CD4-positive, alpha-beta T cell (primary cell): ENCODE measurements at places on chromosomes 3 and 15. TPM values are rescaled to one million over a fixed set of nuclear protein-coding genes. Genes with fewer than 3 reads are reported as not detected.
A peak's percentile ranks its signal among the peaks of the same experiment; 100 is the strongest.

DNA sequence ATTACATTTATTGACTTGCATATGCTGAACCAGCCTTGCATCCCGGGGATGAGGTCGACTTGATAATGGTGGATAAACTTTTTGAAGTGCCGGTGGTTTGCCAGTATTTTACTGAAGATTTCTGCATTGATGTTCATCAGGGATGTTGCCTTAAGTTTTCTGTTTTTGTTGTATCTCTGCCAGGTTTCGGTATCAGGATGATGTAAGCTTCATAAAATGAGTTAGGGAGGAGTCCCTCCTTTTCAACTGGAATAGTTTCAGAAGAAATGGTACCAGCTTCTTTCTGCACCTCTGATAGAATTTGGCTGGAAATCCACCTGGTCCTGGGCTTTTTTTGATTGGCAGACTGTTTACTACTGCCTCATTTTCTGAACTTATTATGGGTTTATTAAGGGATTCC is 250.8 kb downstream of the TBC1D5 start:
- H3K27me3 ChIP-seq, result no peaks in the 10 kb centered on the region
- no peak overlapping the region for H3K4me3 ChIP-seq
- no peaks in the 10 kb centered on the region for H3K36me3 ChIP-seq
- no peak for DNase-seq
- H3K4me1 ChIP-seq, result no peaks in the 10 kb centered on the region

- peak overlapping the region; percentile 93 for H3K4me3 ChIP-seq
- H3K27ac ChIP-seq, result no peak overlapping the region
- H3K4me1 ChIP-seq, result peaks cover 21% of the 10 kb centered on the region
- no peaks in the 10 kb centered on the region for H3K36me3 ChIP-seq
- peak; percentile 26 for DNase-seq
Measured at GRCh38 chr15:62390791-62391640, 225.9 kb upstream of the C2CD4B start.

The LARP6 gene
- total RNA-seq, result not detected

GRCh38 chr15:32730677-32731654 is 13.2 kb downstream of the GREM1 start:
- no peaks in the 10 kb centered on the region for H3K36me3 ChIP-seq
- H3K27ac ChIP-seq, result no peak overlapping the region
- no peaks in the 10 kb centered on the region for H3K4me1 ChIP-seq
- no peak overlapping the region for H3K4me3 ChIP-seq
- DNase-seq, result peak; percentile 50

- H3K27ac ChIP-seq, result no peak overlapping the region
- no peak for DNase-seq
- no peak overlapping the region for H3K4me3 ChIP-seq
Measured at GRCh38 chr15:84398763-84399701, 163.5 kb downstream of the GOLGA6L4 start.

- H3K4me1 ChIP-seq, result no peaks in the 10 kb centered on the region
- H3K36me3 ChIP-seq, result no peaks in the 10 kb centered on the region
- H3K4me3 ChIP-seq, result no peak overlapping the region
- H3K27ac ChIP-seq, result no peak overlapping the region
- H3K27me3 ChIP-seq, result no peaks in the 10 kb centered on the region
Measured at GRCh38 chr3:17910922-17911321, 168.5 kb upstream of the TBC1D5 start.

DNA sequence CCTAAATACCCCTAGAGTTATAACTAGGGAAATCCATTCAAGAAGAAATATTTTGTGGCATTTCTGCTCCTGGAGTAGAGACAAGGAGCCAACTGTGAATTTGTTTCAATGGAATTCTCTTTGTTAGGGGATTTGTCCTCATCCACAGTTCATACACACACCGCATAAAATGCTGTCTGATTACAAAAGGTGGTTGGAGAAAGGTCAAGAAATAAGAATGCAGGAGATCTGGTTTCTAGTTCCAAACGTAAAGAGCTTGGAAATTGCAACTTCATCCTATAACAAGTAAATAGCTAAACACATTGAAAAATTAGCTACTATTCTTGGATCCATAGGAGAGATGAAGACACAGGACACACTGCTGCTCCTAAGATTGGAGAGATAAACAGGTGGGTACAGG is 66.3 kb upstream of the NEDD4 start:
- no peak for DNase-seq
- H3K4me1 ChIP-seq, result no peaks in the 10 kb centered on the region
- no peak overlapping the region for H3K27ac ChIP-seq
- H3K36me3 ChIP-seq, result no peaks in the 10 kb centered on the region

The FSIP1 gene
- 0.22 TPM for total RNA-seq

GRCh38 chr3:98966434-98966833 is 64.9 kb upstream of the DCBLD2 start:
- H3K27ac ChIP-seq, result no peak overlapping the region
- H3K4me3 ChIP-seq, result no peak overlapping the region
- no peak for DNase-seq
- no peaks in the 10 kb centered on the region for H3K4me1 ChIP-seq
- no peaks in the 10 kb centered on the region for H3K36me3 ChIP-seq

The PROK2 gene
- 1.3 TPM for total RNA-seq

GRCh38 chr15:68230157-68231100 is 901 bp upstream of the CLN6 start:
- no peaks in the 10 kb centered on the region for H3K27me3 ChIP-seq
- peak overlapping the region; percentile 88 for H3K4me3 ChIP-seq
- H3K36me3 ChIP-seq, result no peaks in the 10 kb centered on the region
- H3K4me1 ChIP-seq, result peaks cover 27% of the 10 kb centered on the region

GRCh38 chr15:61503383-61503969 is 274.4 kb upstream of the RORA start:
- H3K36me3 ChIP-seq, result no peaks in the 10 kb centered on the region
- DNase-seq, result no peak
- H3K4me3 ChIP-seq, result no peak overlapping the region
- H3K27ac ChIP-seq, result no peak overlapping the region

DNA sequence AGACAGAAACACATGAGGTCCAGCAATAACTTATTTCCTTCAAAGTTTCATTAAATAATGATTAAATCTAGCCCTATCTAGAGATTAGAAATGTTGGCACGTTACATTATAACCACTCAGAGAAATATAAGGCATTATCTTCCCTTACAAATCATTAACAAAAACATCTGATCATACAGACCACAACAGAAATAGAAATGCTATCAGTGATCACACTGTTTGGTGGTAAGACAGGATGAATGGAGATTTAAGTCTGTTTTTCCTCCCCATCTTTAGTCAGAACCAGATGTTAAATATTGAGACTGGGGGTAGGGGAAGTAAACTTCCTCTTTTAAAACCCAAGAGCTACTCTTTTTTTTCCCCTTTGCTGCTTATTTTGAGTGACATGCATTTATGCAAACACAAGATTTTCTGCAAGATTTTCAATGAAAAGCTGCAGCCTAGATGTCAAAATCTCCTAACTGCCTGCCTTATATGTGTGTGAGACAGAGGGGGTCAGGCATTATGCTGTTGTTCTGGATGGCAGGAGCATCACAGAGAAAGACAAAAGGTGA is 70.4 kb downstream of the CBLB start:
- no peak overlapping the region for H3K4me3 ChIP-seq
- DNase-seq, result no peak
- H3K27ac ChIP-seq, result no peak overlapping the region
- peaks cover 14% of the 10 kb centered on the region for H3K4me1 ChIP-seq
- H3K36me3 ChIP-seq, result peaks cover 4% of the 10 kb centered on the region
